ENCODE measurements at places on chromosomes 5 and 9.

GRCh38 chr5:112419164-112419985, at the start of gene EPB41L4A:
Gene EPB41L4A, minus strand, starts transcription at chr5:112419277. Its CDS starts 238 bp downstream, at chr5:112419039.
- peak; percentile 40 for DNase-seq

GRCh38 chr9:121651295-121652020, at the start of gene DAB2IP:
Gene DAB2IP, plus strand, starts transcription at chr9:121651634. Its CDS starts 142 bp downstream, at chr9:121651776.
- no peak for DNase-seq

- DNase-seq: peak; percentile 69
These were observed 16.9 kb downstream of the IL5 start for GRCh38 chr5:132526290-132526973.

DNA sequence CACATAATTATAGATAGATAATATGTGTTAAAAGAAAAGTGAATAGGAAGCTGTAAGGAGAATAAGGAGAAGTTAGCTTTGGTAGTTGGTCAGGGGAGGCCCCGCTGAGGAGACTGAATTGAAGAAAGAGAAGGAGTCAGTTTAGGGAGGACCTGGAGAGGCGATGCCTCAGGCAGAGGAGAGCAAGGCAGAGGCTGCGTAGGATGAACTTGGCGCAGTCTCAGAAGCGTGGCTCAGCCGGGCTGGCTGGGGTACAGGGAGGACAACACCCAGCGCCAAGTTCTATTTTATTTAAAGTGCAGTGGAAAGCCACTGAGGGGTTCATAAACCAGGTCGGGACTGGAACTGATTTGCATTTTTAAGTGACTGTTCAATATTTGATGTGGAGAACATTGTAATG, 68.5 kb downstream of the PTCD2 start:
- no peak for DNase-seq

- no peak for DNase-seq
These were observed 391.1 kb downstream of the ARHGEF28 start for GRCh38 chr5:74017112-74017511.

- DNase-seq: no peak
These were observed 60.9 kb downstream of the TLE4 start for GRCh38 chr9:79632705-79633104.

- DNase-seq: no peak
These were observed 178.7 kb upstream of the SGCD start for GRCh38 chr5:156148301-156148700.

GRCh38 chr5:155624597-155625241, 611.2 kb downstream of the KIF4B start:
- DNase-seq: no peak

DNA sequence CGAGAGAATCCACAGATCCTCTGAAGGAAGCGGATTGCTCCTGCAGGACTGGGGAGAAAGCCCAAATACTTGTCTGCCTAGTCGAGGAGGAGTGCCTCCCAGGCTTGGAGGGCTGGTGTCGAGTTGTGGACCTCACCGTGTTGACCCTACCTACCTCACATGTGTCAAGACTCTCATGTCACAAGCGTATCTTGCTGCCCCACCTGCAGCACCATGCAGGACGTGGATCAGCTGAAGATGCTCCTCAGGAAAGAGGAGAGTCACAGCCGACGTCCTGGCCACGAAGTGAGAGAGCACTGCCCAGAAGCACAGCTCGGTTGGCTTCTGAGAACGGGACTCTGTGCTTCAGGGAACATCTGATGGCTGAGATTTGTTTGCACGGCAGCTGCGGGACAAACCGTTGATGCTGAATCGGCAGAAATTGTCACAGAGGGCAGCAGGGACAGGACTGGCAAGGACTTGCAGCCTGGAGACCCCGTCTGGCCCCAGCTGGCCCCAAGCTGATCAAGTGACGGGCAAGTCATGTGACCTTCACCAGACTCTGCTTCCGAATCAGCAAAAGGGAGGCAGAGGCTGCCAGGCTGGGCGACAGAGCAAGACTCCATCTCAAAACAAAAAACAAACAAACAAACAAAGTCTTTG, 119.1 kb upstream of the ITGA1 start:
- no peak for DNase-seq

DNA sequence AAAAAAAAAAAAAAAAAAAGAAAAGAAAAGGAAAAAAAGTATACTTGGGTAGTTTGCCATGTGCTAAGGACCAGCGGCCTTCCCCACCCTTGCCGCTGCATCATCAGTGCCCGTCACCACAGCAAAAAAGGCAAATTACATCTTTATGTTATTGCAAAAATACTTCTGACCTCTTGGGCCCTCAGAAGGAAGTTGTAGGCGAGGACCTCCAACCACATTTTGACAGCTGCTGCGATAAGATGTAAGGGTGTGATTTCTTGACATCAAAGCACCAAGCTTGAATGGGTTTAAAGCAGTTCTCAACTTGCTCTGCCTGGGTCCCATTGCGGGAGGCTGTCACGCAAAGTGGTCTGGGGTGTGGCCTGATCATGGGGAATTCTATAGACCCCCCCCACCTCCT, 39.2 kb downstream of the DMRT1 start:
- DNase-seq: no peak

DNA sequence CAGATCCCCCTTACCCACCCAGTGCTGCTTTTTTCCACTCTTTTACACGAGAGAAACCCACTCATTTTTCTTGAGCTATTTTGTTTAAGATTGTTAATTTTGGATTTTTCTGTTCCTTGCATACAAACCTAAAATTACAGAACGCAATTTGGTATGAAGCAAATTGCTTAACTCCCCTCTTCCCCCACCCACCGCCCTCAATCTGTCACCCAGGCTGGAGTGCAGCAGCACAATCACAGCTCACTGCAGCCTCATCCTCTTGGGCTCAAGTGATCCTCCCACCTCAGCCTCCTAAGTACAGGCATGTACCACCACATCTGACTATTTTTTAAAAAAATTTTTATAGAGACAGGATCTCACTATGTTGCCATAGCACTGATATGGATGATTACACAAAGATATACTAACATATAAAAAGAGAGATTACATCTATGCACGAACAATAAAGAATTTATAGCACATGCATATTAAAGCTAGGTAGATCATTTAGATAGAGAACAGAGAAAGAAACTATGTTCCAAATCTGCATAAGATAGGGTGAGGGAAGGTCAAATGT, 203.6 kb downstream of the PIK3R1 start:
- no peak for DNase-seq

GRCh38 chr5:43769571-43770355, 166.8 kb downstream of the NNT start:
- DNase-seq: no peak

- DNase-seq: no peak
These were observed 8.6 kb downstream of the SCGB3A2 start for GRCh38 chr5:147887026-147887627.

- DNase-seq: no peak
These were observed 342.5 kb upstream of the ACTBL2 start for GRCh38 chr5:57825031-57825686.

GRCh38 chr5:51599587-51599986, 216.3 kb downstream of the ISL1 start:
- DNase-seq: no peak

GRCh38 chr5:38734353-38734752, 111.5 kb upstream of the OSMR start:
- no peak for DNase-seq

DNA sequence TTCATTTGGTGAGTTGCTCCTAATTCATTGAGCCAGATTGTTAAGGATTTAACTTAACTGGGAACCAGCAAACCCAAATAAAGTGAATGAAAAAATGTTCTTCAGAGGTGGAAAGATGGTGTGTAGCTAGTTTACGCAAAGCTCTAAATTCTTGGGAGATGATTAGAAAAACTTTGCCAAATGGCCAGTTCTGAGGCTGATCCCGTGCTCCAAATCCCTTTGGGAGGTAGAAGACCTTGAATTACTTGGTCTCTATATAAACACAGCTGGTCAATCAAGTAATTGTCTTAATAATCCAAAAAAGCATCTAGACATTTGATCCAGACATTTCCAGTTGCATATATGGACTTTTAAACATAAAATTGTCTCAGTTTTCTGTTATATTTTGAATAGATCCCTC, 11.4 kb downstream of the ACTL7B start:
- no peak for DNase-seq

- no peak for DNase-seq
These were observed 18.0 kb downstream of the RPS14 start for GRCh38 chr5:150431574-150431973.

DNA sequence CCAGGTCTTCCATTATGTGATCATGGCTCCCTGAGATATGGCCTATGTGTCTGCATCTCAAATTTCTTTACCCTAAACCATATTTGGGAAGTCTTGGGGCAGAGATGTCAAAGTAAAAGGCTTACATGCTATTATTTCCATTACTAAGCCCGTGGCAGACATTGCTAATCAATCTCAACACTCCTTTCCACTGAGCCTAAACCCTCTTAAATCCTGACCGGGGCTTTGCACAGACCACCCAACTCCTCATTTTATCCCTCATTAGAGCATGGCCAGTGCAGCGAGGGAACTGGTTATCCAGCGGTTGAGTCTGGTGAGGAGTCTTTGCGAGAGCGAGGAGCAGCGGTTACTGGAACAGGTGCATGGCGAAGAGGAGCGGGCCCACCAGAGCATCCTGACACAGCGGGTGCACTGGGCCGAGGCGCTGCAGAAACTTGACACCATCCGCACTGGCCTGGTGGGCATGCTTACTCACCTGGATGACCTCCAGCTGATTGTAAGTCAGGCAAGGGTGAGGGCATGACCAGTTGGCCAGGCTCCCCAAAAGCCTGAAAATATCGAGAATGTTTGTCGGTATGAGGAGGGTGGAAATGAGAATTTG, 11.0 kb downstream of the BSPRY start:
- no peak for DNase-seq

GRCh38 chr9:69121155-69122081, 52.7 kb upstream of the TJP2 start:
- peak; percentile 59 for DNase-seq

GRCh38 chr9:126386088-126386487, 59.5 kb downstream of the MVB12B start:
- DNase-seq: no peak

- peak; percentile 49 for DNase-seq
These were observed 309.1 kb downstream of the ADAMTS6 start for GRCh38 chr5:65172486-65173129.

DNA sequence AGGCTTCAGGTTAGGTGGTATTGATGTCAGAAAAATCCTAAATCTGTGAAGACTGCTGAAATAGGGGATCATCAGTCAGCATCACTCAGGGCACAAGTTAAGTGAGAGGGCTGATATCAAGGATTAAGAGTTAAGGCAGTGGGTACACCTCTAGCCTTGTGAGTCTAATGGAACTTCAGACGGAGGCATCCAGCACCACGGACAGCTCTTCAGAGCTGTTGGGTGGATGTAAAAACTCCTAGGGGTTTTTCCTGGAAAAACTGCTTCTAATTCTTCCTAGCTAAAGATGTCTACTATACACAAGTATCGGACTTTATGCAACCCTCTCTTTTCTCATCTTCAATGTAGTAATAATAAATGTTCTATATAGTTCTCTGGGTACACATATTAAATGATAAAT, 165.9 kb downstream of the SH3GL2 start:
- no peak for DNase-seq

DNA sequence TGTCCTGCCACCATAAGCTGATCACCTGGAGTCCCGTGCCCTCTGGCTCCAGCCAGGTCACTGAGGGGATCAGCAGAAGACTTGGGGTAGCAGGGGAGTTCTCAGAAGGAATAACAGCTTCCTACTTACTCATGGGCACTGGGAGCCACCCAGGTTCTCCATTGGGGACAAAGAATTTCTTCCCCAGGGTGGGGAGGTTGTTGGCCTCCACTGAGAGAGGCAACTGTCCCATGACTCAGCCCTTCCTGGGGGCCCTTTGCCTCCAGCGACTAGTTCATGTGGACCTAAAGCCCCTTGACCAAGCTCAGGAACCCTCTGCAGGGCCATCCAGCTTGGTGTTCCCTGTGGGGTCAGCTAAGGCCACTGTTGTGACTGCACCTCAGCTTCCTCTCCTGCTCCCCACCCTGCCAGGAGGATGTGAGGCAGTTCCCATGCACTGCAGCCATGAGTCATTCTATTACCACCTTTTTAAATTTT, 175.0 kb downstream of the AUH start:
- DNase-seq: peak; percentile 54

GRCh38 chr5:27947088-27947487, 908.7 kb upstream of the CDH9 start:
- DNase-seq: no peak

GRCh38 chr5:9544502-9545135, 1.3 kb downstream of the SEMA5A start:
- peak; percentile 54 for DNase-seq

GRCh38 chr5:122129306-122129705, at the start of gene ZNF474:
Gene ZNF474, plus strand, starts transcription at chr5:122129546. Its CDS starts 22,445 bp downstream, at chr5:122151991.
- no peak for DNase-seq

GRCh38 chr9:112051812-112052211, 123.3 kb downstream of the SUSD1 start:
- DNase-seq: no peak

DNA sequence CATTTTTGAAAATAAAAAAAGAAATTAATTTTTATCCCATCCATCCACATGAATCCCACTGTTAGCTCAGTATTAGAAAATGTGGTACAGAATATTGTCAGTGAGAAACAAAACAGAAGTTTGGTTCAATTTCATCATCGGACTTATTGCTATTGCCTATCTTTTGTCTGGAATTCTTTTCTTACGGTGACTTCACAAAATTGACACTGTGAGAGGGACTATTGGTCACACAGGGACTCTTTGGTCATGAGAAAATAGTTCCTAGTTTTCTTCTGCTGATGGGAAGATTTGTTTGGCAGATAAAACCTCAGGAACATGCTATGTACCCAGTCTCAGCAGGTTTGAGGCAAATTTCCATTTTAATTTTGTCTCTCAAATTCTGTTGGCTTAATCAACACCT, 186.2 kb upstream of the ELL2 start:
- DNase-seq: no peak

DNA sequence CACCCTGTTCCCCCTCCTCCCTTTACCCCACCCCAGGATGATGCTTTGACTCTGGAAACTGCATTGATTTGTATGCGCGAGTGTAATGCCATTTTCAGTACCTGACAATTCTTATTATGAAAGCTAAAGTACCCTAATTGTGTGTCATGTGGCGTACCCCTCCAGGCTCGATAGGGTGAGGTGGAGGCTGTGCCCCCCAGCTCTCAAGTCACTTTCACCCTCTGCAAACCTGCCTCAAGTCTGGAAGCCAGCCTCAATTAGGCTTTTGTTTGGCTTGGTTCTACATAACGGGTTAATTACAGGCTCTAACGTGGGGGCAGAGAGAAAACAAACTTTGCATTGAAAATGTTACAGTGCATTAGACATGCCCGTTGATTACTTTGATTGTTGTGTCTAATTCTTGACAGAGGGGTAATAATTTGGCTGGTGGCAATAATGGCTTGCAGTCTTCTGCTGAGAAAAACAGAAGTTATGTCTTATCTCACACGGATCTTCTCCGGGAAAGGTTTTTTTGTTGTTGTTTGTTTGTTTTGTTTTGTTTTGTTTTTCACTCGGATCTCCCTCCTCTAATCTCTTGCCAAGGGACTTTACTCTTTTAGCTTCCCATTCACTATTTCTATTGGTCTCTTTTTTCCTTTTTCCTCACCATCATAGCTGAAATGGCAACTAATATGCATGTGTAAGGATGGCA, 12.6 kb downstream of the ISL1 start:
- no peak for DNase-seq

GRCh38 chr9:98568909-98569469, 139.7 kb downstream of the GABBR2 start:
- DNase-seq: no peak
